ENCODE measurements at places on chromosomes 11 and 22.

- DNase-seq: no peak
Measured at GRCh38 chr22:40211476-40212054, 33.8 kb downstream of the TNRC6B start.

DNA sequence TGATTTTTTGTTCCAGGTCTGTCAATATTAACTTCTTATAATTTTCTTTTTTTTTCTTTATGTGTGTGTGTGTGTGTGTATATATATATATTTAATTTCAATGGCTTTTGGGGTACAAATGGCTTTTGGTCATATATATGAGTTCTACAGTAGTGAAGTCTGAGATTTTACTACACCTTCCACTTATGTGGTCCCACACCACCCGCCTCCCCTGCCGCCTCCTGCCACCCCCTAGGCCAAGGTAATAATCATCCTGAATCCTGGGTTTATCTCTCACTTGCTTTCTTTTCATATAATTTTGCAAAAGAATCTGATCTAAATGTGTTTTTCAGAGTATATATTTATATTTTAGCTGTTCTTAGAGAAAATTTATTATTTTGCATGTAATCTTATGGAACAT lies 11.1 kb downstream of the NEAT1 start:
- DNase-seq: no peak

- no peak for DNase-seq
Measured at GRCh38 chr11:118763041-118763440, 27.9 kb downstream of the DDX6 start.

- no peak for DNase-seq
Measured at GRCh38 chr11:104199053-104199452, 35.1 kb upstream of the PDGFD start.

GRCh38 chr22:45683248-45683647 lies 11.6 kb downstream of the ATXN10 start:
- no peak for DNase-seq

DNA sequence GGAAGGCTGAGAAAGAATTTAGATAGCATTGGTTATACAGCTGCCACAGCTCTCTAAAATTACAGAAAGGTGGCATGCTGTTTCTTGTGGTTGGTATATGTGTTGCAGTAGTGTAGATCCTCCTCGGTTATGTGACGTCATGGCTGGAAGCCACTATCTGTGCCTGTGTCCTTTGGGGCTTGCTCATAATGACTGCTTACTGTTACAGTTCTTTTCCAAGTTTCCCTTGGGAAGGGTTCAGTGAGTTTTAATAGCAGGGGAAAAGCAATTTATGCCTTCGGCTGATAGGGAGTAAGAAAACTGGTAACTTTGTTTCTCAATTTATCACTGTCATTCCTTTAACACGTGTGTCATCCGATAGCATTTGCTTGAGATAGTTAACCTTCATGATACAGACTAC lies 47.2 kb downstream of the POLD3 start:
- no peak for DNase-seq

- DNase-seq: no peak
Measured at GRCh38 chr11:72969894-72970335, 155.7 kb downstream of the ATG16L2 start.

GRCh38 chr11:1487091-1487850 lies 692 bp upstream of the MOB2 start:
- DNase-seq: no peak

DNA sequence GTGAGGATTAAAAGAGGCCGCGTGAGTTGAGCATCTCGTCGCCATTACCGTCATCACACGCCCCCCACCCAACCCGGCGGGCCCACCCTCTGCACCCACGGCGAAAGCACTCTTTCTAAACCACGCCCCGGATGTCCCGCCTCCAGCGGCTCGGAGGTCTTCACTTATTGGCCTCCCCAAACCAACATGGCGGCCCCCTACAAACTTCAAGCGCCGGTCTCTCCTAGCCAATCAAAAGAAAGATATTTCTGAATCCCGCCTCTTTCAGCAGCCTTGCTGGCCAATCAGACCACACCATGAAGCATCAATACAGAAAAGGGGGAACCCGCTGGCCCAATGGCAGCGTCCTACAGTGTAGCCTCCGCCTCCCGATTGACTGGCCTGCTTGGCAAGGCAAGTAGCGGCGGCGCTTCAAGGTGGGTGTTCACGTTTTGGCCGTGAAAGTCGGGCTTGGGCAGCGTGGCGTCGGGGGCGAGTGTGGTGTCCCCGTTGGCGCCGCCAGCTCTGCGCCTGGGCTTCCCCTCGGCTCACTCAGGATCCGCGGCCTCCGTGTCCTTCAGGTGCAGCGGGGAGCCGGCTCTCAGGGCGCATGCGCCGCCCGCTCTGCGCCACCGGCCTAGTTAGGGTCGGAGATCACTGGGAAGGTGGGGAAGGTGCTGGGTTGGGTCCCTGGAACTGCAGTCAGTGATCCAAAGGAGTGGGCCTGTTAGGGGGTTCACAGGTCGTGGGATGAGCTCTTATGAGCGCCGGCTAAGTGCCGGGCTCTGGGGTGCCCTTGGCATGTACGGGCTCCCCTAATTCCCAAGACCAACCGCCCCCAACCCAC lies at the start of gene NDUFS8:
Gene NDUFS8 (plus strand): TSS at position 364 of the 826 bp plus-strand sequence. CDS start 1,471 bp downstream, outside the sequence.
- DNase-seq: peak; percentile 99

DNA sequence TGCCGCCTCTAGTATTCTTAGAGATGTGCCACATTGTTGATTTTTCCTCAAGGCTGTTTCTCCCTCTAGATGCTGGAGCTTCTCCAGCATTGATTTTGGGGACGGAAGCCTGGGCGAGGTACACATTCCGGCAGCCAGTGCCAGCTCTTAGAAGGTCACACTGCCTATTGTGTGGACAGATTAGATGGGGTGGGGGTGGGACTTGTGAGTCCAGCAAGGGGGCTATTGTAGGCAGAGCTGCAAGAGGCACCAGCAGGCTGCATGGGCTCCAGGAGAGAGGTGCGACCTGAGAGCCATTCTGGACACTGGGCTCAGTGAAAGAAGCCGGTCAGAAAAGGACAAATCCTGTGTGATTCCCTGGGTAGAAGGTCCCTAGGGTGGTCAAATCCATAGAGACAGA lies 12.4 kb downstream of the C11orf21 start:
- no peak for DNase-seq

DNA sequence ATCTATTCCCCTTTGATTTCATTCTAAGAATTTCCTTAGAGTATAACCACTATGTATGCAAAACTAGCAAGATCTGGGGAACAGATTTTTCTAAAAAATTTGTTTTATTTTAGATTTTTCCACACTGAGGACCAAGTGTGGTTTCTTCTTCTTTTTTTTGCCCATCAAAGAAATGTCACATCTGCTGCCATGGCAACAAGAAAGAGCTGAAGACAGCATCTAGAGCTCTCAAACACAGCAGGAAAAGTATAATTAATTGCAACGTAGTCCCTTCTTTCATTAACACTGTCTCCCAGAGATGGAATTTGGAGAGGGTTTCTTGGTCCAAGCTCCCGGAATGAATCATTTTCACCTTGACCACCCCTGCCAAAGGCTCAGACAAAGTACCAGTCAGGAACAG lies 256.7 kb upstream of the CCDC90B start:
- DNase-seq: no peak

Measured in CD4-positive, alpha-beta T cell treated with Interleukin-6 for 4 hours (primary cell).